ENCODE measurements at places on chromosomes 5 and 9. TPM values are rescaled to one million over a fixed set of nuclear protein-coding genes. Genes with fewer than 3 reads are reported as not detected.

Gene ZNF618
- polyA plus RNA-seq: 13.2 TPM

Gene EEIG1
- 19.2 TPM for polyA plus RNA-seq

Gene CTNNA1
- 250 TPM for polyA plus RNA-seq

DNA sequence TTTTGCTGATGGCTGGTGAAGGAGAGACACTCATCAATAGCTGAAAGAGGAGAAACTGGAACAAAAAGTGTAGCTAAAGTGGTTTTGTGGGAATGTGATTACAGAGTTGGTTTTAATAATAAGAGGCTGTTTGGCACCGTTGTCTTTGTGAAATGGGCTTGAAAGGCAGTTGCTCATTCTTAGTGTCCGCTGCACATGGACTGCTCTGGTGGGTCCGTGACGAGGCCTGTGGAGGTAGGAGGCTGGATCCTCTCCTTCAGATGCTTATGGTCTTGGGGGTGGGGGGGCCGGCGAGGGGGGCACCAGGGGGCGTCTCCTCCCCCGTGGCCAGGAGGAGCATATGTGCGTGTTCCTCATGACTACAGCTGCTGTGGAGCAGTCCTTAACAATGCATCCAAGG is 29.8 kb downstream of the FUBP3 start:
- DNase-seq: no peak

DNA sequence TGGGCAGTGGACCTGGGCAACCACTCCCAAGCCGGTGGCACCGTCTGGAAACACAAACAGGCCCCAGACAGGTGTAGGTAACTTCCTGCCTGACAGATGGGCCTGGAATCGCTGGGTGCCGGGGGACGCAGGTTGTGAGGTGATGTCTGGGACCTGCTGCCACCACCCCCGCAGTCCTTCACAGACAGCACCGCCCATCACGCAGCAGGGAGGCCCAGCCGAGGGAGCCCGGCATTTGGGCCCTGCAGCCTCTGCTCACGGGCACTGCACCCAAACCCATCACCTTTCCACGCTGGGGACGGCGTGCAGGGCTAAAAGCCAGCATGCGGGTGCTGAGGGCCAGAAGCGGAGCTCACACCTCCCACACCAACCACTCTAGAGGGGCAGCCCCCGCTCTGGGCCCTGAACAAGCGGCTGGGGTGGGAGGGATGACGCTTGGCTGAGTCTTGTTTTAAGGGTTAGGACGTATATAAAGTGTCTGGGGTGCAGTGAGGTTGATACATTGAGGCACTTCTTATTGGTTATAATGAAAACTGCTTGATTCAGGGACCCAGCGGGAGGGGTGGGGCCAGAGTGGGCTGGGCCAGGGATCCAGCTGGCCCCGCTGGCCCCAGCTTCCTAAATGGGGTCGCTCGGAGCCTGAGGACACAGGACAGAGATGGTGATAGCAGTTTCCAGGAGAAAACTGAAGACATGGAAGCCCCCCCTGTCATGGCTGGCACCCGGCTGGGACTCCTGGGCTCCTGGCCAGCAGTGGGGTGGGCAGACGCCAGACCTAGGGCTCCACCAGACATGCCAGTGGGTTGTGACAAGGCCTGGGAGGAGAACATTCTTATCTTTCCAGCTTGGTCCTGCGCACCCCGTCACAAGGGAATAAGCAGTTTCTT is 11.3 kb downstream of the MYMK start:
- DNase-seq: no peak

Gene SEC61B
- polyA plus RNA-seq: 75.3 TPM

DNA sequence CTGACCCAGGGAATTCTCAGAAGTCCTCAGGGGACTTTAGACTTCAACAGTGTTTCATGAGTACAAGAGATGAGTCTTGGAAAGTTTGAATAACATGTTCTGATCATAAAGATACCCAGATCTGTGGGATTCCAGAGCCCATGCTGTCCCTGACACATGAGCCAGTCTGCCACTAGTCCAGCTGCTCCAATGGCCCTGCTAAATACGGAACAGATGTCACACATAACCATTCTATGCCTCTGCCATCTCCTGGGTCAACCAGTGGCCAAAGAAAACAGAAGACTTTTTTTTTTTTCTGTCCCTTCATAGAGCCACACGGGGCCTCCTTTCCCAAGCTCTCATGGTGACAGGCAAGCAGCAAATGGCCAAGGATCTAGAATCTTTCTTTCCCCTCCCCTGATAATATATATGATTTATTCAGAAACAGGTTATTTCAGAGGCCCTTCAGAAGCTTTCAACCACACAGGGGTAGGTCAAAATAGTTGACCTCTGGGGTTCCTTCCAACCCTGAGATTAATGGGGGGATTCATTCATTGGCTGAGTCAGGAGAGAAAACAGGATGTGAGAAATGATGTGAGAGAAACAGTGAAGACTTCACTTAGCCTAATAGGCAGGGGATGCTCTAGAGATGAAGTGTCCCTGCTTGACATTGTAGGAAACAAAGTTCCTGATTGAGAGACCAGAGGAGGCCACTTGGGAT is 367.7 kb downstream of the CDK5RAP2 start:
- DNase-seq: no peak

Gene CDKN2B-AS1
- polyA plus RNA-seq: 0.15 TPM

- DNase-seq: no peak
Observed at GRCh38 chr5:40436535-40437237, 243.0 kb upstream of the PTGER4 start.

DNA sequence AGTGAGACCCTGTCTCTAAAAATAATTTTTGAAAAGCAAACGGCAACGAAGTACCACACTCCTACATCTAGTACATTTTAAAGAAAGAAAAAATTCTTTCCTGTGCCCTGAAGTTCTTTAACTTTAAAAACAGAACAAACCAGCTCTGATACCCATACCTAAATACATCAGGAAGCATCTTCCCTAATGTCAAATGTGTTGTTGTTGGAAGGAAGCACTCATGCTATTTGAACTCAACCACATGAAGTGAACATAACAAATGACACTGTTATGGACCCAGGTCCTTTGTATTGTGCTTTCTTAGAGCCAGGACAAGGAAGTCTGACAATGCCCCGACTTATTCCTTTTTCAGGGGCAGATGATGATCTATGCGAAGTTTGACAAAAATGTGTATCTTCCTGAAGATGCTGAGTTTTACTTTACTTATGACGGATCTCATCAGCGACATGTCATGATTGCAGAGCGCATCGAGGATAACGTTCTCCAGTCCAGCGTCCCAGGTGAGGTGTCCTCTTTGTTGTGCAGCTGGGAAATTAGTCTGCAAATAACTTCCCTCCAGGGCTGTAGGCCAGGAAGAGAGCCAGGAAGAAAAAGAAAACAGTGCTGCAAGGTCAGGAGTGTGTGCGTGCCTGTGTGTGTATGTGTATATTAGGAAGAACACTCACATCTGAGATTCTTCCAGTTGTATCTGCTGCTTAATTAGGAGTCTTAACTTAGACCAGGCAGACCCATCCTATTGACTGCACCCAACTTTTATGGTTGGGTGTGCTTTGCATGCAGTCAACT is 123.7 kb downstream of the ARHGEF28 start:
- DNase-seq: no peak

Gene F2RL2
- 0.63 TPM for polyA plus RNA-seq

DNA sequence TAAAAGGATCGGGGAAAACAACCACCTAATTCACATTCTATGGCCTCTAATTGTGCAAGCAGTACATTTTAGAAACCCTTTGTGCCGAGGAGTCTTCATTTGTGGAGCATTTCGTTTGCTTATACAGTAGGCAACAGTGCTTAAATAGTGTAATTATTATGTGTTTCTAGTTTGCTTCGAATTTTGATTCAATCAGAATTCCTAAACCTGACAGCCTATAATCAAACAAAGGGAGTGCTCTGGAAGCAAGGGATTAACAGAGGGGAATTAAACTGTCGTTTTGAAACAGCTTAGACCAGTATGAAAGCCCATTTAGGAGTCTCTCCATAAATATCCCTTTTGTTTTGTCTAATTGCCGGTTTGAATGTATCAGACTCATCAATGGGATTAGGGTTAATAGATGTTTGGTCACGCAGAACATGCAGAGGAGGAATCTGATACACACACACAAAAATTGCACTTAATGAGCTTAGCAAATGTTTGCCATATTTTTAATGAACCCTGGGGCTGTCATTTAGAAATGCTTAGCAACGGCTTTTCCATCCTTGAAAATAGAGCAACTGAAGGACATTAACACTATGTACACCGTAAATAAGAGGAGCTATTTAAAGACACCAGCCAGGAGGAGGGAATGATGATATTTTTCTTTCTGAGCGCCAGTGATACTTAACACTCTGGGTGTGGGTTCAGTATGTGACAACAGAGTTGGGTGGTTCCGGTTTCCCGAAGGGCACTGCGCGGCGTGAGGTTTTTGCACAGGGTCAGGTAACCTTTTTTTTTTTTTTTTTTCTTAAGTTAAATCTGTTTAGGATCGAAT is 404.7 kb downstream of the TLE4 start:
- DNase-seq: no peak

Gene PLPP7
- polyA plus RNA-seq: 45.7 TPM
